ENCODE measurements at places on chromosomes 13 and 19. TPM values are rescaled to one million over a fixed set of nuclear protein-coding genes. Genes with fewer than 3 reads are reported as not detected.

The THSD1 gene
- 1.5 TPM for total RNA-seq

- DNase-seq: no peak
Measured at GRCh38 chr13:50626101-50626547, 217.4 kb downstream of the DLEU7 start.

GRCh38 chr13:109720758-109721184 lies 65.6 kb downstream of the IRS2 start:
- DNase-seq: no peak

The SPATA13 gene
- 2.9 TPM for total RNA-seq

DNA sequence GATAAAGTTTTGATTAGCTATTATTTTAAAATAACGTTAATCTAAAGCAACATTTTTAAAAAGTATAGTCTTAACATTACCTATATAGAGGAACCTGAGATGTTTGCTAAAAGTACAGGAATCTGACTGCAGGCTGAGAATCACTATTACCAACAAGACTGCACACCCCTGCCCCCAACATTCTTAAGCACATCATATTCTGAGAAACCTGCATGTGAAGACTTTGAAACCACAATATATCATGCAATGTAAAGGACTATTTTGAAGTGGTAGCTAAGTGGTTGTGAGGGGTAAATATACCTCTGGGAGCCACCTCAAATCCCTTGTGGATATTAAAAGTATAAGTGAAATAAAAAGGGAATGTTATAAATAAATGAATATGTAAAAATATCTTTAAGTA lies 119.0 kb upstream of the KLF12 start:
- no peak for DNase-seq

The BCL3 gene
- total RNA-seq: 14.9 TPM

- DNase-seq: no peak
Measured at GRCh38 chr19:5231857-5232678, 108.5 kb downstream of the PTPRS start.

DNA sequence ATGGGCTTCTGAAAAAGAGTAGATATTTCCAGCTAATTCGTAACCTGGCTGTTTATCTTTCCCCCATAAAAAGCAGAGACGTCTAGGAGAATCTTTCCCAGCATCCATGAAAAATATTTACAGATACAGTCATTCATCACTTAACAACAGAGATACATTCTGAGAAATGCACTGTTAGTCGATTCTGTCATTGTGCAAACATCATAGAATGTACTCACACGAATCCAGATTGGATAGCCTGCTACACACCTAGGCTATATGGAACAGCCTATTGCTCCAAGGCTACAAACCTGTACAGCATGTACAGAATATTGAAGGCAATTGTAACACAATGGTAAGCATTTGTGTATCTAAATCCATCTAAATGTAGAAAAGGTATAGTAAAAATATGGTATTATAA lies 530.2 kb upstream of the NBEA start:
- DNase-seq: no peak

- no peak for DNase-seq
Measured at GRCh38 chr19:21587117-21587461, 81.7 kb downstream of the ZNF429 start.

DNA sequence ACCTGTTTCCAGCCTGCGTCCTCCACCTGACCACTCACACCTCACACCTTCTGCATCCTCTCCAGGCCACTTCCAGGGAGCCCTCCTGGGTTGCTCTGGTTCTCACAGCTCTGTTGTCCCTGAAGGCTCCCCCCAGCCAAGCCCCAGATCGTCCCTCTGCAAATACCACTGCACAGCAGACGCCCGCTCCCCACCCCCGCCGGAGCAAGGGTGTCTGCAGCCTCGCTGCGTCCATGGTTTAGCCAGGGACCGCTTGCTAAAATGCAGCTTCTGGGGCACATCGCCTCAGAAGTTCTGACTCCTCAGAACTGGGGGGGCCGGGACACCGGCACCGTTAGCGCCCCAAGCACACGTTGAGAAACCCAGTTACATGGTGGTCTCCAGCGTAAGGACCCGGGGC lies 983 bp downstream of the LINGO3 start:
- DNase-seq: no peak

DNA sequence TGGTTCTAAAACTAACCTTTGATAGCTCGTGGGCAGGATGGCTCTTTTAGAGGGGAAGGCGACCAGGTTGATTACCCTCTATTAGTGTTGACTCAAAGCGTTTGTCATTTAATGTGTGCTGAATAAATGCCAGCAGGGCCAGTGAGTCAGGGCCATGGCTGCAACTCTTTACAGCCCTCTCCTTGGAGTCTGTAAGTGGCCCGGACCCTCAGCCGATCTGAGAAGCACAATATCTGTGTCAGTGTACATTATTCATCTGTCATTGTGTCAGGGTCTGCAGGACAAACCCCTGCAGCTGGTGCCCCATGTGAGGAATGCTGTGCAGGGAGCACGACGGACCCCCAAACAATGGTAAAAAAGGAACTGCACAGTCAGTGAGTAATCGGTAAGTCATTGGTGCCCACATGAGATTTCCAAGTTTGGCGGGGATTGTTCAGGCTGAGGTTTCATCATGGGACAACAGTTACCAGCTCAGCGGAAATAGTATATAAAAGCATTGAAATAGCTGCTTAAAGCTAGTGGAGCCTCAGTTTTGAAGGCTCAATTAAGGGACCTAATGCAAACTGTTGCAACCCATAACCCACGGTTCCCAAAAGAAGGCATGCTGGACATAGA lies 139.1 kb downstream of the ZNF675 start:
- no peak for DNase-seq

The LHFPL6 gene
- 19.0 TPM for total RNA-seq

The SIGLEC8 gene
- total RNA-seq: not detected

DNA sequence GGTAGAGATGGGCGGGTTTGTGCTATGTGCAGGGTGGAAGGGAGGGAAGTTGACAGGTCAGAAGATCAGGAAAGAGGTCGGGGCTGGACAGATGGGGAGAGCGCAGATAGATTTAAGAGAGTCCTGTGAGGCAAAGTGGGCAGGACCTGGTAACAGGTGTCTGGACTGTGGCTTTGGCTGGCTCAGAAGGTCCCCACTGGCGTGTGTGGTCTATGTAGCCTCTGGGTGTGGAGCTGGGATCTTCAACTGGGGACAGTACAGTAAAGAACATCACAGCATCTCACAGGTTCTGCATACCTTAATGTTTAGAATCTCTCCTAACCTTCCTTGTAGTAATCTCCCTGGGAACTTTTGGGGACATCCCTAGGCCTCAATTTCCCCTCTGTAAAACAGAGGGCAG lies 17.7 kb downstream of the CKM start:
- no peak for DNase-seq

GRCh38 chr19:45166723-45167252 lies 6.0 kb upstream of the NKPD1 start:
- no peak for DNase-seq

GRCh38 chr19:6475321-6476108 lies 6.1 kb downstream of the DENND1C start:
- DNase-seq: no peak

- no peak for DNase-seq
Measured at GRCh38 chr13:110109910-110110309, 197.0 kb downstream of the COL4A1 start.

- DNase-seq: no peak
Measured at GRCh38 chr13:21625366-21625765, 21.4 kb upstream of the MICU2 start.

Measured in mesothelial cell of epicardium (in vitro differentiated cells).